CD8-positive, alpha-beta memory T cell (primary cell): ENCODE measurements at places on chromosomes 16 and 17.

DNA sequence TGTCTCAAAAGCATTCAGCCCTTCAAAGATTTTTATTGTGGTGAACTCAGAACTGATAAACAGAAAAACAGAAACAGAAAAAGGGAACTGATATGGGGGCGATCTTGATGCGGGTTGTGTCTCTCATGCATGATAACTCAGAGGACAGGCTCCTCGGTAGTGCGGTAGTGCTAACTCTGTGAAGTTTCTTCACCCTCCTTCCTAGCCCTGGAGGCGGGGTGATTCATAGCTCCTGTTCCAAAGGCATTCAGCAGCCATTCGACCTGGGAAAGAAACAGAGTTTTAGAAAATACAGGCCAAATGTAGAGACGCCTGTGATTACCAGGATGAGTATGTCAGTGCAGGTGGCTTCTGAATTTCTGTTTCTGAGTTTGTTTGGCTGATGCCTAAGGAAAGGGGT, 5.5 kb upstream of the MAF start:
- H3K27ac ChIP-seq = no peak overlapping the region
- no peaks in the 10 kb centered on the region for H3K36me3 ChIP-seq
- no peak overlapping the region for H3K4me3 ChIP-seq
- no peaks in the 10 kb centered on the region for H3K27me3 ChIP-seq

DNA sequence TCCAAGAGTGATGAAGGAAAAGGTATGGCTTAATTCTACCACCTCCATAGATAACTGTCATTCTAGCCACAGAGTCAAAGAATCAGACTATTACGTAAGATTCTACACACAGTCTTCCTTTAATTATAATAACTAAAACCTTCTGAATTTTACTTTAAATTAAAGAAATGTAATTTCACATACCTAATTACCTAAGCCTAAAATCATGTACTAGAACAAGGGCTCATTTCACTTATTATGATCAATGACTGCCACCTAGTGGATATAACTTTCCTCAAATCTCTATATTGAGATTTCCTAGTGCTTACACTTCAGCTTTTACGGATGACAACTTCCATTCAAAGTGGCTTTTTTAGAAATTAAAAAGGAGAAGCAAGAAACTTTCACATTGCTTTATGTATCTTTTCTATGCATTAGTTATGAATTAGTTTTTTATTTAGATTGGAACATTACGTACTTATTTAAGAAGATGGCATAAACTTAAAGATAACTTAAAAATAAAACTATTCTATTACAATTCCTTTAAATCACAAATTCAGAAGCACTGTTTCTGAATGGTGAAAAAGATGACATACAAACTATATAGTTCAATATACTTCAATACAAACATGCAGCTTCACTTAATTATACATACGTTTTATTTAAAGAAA, 18.2 kb upstream of the ABCA10 start:
- no peaks in the 10 kb centered on the region for H3K4me1 ChIP-seq
- DNase-seq = peak; percentile 9

DNA sequence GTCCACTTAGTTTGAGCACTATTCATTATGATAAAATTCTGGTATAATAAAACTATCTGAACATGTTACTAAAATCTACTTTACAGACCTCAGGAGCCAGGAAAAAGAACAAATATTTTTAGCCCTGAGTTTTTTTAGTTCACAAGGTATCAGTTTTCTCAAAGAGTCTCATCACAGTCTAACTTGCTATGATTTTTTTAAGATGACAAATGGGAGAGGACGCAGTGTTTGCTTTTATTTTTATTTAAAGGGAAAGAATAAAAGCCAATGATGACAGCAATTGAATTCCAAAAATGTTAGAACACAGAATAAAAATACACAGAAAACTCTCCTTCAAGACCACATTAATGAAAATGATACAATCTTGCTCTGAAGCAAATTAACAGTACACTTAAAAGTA, 7.4 kb downstream of the MED13 start:
- peaks cover 10% of the 10 kb centered on the region for H3K36me3 ChIP-seq
- no peak overlapping the region for H3K27ac ChIP-seq
- DNase-seq = no peak
- H3K4me3 ChIP-seq = no peak overlapping the region
- peaks cover 39% of the 10 kb centered on the region for H3K4me1 ChIP-seq
- no peaks in the 10 kb centered on the region for H3K27me3 ChIP-seq

DNA sequence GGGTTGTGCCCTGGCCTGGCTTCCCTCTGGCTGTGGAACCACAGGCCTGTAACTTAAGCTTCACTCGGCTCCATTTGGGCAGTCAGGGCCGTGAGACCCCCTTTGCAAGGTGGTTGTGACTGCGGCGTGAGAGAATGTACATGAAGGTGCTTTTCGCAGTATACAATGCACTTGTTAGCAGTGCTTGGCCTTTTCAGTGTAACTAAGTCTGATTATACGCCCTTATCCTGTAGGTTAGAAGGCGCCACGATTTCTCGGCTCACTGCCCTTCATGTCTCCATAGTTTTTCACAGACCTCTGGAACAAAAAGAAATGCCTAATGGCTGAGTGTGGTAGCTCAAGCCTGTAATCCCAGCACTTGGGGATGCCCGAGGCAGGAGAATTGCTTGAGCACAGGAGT, 13.3 kb downstream of the SAP30BP start:
- no peak overlapping the region for H3K4me3 ChIP-seq
- peaks cover 31% of the 10 kb centered on the region for H3K36me3 ChIP-seq
- DNase-seq = no peak
- no peak overlapping the region for H3K27ac ChIP-seq

DNA sequence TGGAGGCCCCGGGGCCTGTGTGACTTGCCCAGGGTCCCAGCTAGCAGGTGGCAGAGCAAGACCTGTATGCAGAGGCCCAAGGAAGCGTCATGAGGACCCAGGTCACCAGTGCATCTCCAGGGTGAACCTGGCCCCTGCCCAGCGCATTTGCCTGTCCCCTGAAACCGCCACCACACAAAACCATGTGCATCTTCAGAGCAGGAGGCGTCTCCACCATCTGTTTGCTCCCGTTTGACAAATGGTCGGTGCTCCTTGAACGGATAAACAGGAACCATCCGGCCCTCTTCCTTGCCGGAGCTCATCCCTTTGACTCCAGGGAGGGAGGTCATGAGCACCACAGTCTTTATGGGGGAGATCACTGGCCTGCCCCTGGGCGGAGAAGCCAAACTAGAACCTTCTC, 62.5 kb downstream of the JPH3 start:
- no peak overlapping the region for H3K4me3 ChIP-seq
- no peak overlapping the region for H3K27ac ChIP-seq
- DNase-seq = no peak
- H3K4me1 ChIP-seq = no peaks in the 10 kb centered on the region

GRCh38 chr17:42878123-42878880, 22.3 kb upstream of the G6PC1 start:
- H3K27me3 ChIP-seq = no peaks in the 10 kb centered on the region
- no peak overlapping the region for H3K4me3 ChIP-seq
- no peak for DNase-seq
- H3K36me3 ChIP-seq = no peaks in the 10 kb centered on the region

- DNase-seq = peak; percentile 57
- H3K36me3 ChIP-seq = peaks cover 75% of the 10 kb centered on the region
- no peak overlapping the region for H3K4me3 ChIP-seq
- peaks cover 24% of the 10 kb centered on the region for H3K4me1 ChIP-seq
- H3K27ac ChIP-seq = peak overlapping the region; percentile 45
These were observed 16.9 kb downstream of the SRCAP start for GRCh38 chr16:30715750-30716445.

DNA sequence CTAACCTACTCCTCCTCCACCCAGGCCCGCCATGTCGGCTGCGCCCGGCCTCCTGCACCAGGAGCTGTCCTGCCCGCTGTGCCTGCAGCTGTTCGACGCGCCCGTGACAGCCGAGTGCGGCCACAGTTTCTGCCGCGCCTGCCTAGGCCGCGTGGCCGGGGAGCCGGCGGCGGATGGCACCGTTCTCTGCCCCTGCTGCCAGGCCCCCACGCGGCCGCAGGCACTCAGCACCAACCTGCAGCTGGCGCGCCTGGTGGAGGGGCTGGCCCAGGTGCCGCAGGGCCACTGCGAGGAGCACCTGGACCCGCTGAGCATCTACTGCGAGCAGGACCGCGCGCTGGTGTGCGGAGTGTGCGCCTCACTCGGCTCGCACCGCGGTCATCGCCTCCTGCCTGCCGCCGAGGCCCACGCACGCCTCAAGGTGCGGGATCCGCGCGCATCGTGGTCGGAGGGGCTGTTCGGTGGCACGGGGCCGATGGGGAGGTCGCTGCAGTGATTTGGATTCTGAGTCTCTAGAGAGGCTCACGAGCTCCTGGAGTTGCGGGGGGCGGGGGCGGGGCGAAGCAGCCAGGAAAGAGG, 878 bp downstream of the TRIM72 start:
- H3K4me3 ChIP-seq = peak overlapping the region; percentile 61
- no peak overlapping the region for H3K27ac ChIP-seq
- peaks cover 31% of the 10 kb centered on the region for H3K27me3 ChIP-seq
- no peak for DNase-seq

DNA sequence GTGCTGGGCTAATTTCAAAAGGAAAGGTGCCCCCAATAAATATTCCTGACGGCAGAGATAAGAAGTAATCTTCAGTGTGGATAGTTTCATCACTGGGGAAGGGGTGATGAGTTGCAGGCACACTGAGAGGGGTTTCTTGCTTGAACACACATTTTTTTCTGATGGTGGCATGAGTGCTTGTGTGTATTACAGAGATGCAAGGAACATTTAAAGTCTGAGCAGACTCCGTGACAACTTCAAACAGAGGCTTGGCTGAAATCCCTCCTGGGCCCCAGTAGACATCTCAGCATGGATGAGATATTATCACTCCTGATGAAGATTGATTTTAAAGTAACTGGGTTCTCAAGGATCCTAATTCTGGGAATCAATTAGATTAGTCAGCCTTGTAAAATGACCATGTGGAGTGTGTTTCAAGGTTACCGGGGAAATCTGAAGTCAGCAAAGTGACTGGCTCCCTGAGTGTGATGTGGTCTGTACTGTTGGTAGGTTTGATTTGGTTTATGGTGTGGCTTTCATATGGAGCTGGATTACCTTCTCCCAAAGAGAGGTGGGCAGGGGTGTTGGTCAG, 435.8 kb upstream of the EEF2KMT start:
- no peak overlapping the region for H3K27ac ChIP-seq
- no peak overlapping the region for H3K4me3 ChIP-seq
- H3K4me1 ChIP-seq = no peaks in the 10 kb centered on the region

DNA sequence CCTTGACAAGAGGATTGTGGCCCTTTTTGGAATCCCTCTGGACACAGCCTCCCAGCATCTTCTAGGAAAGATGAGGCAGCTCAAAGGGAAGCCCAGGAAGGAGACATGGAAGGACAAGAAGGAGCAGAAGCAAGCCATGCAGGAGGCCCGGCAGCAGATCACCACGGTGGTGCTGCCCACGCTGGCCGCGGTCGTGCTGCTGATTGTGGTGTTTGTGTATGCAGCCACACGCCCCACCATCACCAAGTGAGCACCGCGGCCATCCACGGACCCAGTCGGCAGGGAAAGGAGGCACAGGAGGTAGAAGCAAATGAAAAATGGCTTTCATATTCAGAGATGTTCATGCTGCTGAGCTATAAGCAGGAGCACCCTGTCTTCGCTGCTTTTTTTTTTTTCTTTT, 10.9 kb upstream of the MEIOC start:
- DNase-seq = no peak
- H3K27me3 ChIP-seq = no peaks in the 10 kb centered on the region
- no peak overlapping the region for H3K4me3 ChIP-seq
- H3K27ac ChIP-seq = no peak overlapping the region

DNA sequence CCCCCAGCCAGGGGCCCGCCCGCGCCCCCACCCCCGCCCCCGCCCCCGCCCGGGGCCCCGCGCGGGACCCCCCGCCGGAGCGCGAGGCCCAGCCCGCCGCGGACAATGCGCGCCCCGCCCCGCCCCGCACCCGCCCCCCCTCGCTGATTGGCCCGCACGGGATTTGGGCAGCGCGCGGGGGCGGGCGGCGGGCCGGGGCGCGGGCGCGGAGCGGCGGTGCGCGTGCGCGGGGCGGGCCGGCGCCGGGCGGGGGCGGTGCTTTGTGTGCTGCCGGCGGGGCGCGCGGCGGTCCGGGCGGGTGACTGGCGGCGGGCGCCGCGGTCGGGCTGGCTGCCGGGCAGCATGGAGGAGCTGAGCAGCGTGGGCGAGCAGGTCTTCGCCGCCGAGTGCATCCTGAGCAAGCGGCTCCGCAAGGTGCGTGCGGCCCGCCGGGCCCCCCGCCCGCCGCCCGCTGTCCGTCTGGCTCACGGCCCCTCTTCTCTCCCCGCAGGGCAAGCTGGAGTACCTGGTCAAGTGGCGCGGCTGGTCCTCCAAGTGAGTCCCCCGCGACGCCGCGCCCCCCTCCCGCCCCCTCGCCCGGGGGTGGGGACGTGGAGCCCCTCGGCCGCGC, at the start of gene CBX2:
TSS of gene CBX2 (plus strand) at position 255 of the 610 bp plus-strand sequence. CDS start at position 343, 88 bp downstream.
- no peaks in the 10 kb centered on the region for H3K36me3 ChIP-seq
- DNase-seq = peak; percentile 78
- peaks cover 16% of the 10 kb centered on the region for H3K4me1 ChIP-seq
- H3K27me3 ChIP-seq = peaks cover 23% of the 10 kb centered on the region
- peak within 1 kb of the TSS; percentile 2 for H3K27ac ChIP-seq

- no peak for DNase-seq
- H3K4me1 ChIP-seq = no peaks in the 10 kb centered on the region
- H3K27me3 ChIP-seq = no peaks in the 10 kb centered on the region
- no peak overlapping the region for H3K27ac ChIP-seq
- H3K4me3 ChIP-seq = no peak overlapping the region
- H3K36me3 ChIP-seq = no peaks in the 10 kb centered on the region
These were observed 1.2 kb upstream of the RPH3AL start for GRCh38 chr17:353838-354234.

DNA sequence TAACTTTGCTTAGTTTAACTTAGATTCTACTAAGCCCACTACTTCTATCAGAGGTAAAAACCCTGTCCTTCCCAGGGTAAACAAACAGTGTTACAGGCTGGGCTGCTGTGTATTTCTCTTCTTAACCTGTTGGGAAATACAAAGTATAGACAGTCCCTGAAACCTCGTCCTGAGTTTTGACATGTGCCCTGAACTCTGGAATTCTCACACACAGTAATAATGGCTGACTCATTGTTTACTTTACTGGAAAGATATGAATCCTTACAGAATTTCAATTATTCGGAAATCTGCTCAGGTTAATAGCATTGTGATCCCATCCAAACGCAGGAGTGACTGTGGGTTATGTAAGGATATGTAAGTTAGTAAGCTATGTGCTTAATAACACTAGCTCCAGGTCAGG, 199.1 kb downstream of the TMEM114 start:
- no peaks in the 10 kb centered on the region for H3K36me3 ChIP-seq
- H3K4me1 ChIP-seq = no peaks in the 10 kb centered on the region
- H3K27me3 ChIP-seq = no peaks in the 10 kb centered on the region
- H3K4me3 ChIP-seq = no peak overlapping the region
- H3K27ac ChIP-seq = no peak overlapping the region
- no peak for DNase-seq

- no peak overlapping the region for H3K4me3 ChIP-seq
- H3K27ac ChIP-seq = no peak overlapping the region
- no peaks in the 10 kb centered on the region for H3K4me1 ChIP-seq
- H3K27me3 ChIP-seq = no peaks in the 10 kb centered on the region
- DNase-seq = no peak
These were observed 31.0 kb upstream of the TRAP1 start for GRCh38 chr16:3748307-3748706.
